ENCODE measurements at places on chromosomes 7 and 10.

DNA sequence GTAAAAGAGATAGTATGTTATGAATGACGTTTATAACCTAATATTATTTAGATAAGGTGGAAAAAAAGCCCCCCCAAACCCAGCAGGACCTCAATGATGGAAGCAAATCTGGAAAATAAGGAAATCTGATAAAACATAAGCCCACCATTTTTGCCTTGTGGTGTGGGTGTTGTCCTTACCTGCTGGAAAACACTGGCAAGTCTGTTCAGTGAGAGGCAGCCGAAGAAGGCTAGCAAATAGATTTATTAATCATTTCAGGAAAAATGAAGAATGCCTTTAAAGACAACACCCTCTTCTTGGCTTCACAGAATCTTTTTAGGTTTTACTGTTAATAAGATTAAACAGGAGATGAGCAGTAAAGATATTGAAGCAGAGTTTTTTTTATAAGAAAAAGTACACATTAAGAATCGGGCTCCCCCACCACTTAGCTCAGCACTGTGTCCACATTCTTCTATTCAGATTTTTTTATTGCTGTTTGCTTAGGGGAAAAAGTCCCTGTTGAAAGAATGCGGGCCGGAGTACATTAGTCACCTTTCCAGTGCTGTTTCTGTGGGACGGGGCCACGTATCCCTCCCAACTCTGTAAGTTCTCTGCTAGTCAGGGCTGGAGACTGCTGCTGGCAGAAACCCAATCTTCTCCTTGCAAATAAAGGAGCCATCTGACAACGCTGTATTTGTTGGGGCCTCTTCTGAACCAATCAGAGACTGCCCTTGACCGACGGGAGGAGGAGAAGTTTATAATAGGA is 104.1 kb downstream of the EVX1 start:
- DNase-seq, result peak; percentile 80

DNA sequence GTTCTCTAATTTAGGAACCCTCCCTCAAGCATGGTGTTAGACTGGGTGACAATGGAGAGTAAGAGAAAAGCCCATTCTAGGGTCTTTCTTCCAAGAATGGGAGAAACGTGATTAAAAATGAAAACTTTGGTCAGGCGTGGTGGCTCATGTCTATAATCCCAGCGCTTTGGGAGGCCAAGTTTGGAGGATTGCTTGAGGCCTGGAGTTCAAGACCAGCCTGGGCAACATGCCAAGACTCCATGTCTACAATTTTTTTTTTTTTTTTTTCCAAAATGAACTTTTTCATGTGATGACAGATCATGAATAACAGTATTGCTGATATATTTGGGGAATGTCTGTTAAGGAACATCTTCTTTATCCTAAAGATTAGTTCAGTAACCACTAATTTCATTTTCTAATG is 194.6 kb downstream of the MLLT10 start:
- DNase-seq, result no peak

GRCh38 chr10:27242473-27242950 is 1.9 kb upstream of the ACBD5 start:
- DNase-seq, result no peak

GRCh38 chr10:78891741-78892140 is 177.0 kb upstream of the ZMIZ1 start:
- DNase-seq, result no peak

DNA sequence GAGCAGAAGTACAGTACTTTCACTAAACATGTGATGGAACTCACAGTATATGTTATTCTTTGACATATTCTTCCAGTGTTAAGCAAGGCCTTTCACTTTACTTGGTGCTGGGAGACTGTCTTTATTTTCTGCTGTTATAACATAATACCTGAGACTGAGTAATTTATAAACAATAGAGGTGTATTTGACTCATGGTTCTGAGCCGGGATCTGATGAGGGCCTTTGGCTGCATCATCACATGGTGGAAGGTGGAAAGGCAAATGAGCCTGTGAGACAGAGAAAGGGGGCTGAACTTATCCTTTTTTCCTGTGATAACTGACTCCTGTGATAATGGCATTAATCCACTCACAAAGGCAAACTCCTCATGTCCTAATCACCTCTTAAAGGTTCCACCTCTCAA is 1.4 kb downstream of the SUPV3L1 start:
- no peak for DNase-seq

DNA sequence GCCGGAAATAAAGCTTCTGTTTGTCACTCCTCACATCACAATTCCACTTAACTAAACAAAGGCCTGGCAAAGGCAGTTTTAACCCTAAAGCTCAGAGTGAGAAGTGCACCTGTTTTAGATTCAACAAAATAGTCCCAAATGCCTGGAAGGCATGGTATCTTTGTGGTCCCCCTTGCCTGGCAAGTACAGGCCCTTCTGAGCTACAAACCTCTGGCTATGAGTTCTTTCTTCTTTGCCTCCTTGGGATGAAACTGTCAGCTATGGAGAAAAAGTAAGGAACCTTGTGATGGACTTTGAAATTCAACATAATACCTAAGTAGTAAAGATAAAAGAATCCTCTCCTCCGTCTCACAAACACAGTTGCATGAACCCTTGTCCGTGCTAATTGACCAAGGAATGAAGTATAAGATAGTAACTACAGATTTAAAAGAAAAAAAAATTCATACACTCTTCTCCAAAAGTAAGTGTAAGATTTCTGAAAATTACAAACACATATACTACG is 244.5 kb upstream of the ETV1 start:
- DNase-seq, result peak; percentile 7
